ENCODE measurements at places on chromosomes 5 and 9. TPM values are rescaled to one million over a fixed set of nuclear protein-coding genes. Genes with fewer than 3 reads are reported as not detected.

ZNF354B gene
- total RNA-seq, result 20.0 TPM

ARAP3 gene
- total RNA-seq, result 0.44 TPM

DNA sequence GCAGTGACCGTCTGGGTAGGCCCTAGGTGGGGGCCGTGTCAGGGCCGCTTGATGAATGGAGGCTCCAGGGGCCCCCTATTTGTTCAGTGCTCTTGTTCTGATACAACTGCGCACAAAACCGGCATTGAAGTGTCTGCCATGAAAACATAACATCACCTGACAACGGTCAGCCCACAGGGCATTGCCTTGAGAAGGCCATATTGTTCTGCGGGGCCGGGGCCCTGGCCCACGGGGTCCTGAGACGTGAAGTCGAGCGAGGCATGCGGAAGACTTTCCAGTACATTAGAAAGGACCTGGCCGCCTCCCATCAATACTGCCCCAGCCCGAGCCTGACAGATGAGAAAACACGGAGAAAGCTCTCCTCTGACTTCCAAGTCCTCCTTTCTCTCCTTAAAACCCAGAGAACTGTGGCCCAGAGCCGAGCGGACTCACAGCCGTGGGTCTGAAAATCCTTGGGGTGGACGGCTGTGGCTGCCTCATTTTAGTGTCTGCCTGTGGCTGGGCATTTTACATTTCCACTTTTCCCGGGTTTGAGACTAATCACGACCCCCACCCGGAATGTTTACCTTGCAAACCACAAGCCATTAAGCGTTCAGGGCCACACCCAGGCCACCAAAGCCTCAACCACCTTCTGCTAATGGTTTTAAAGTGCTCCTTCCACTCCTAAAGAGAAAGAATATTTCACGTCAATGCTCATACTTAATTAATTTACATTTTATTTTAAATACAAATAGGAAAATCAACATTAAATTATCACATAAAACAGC lies 391.0 kb upstream of the IRX2 start:
- DNase-seq, result no peak

GRCh38 chr9:135883410-135884089 lies 23.8 kb downstream of the CAMSAP1 start:
- DNase-seq, result no peak

NUTM2F gene
- total RNA-seq, result not detected

GRCh38 chr5:62371409-62371808 lies 32.3 kb downstream of the DIMT1 start:
- no peak for DNase-seq

SPATA31A3 gene
- total RNA-seq, result not detected

SOX30 gene
- 0.47 TPM for total RNA-seq

CCL21 gene
- not detected for total RNA-seq

DNA sequence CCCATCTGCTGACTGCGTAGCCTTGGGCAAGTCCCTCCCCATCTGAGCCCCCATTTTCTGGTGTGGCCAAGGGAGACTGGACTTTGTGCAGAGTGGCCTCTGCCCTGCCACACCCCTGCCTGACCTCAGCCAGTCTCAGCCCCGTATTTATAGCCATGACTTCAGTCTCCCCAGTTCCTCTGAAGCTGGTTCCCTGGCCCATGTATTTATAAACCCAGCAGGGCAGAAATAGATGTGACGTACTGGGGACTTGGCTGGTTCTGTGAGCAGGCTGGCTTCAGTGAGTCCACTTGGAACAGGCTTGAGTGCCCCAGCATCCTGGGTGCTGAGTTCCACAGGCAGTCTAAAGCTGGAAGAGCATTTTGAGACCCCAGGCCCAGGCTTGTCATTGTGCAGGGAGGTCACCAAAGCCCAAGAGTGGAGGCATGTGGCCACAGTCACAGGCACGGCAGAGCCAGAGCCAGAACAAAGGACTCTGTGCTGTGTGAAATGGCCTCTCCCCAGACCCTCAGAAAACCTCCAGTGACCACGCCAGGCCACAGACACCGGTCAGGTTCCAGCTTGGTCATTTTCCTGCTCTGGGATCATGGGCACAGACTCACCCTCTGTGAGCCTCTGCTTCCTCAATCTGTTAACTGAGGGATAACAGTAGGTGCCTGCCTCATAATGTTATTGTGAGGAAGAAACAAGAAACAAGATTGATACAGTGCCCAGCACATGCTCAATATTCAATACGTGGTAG lies 30.4 kb upstream of the SYNPO start:
- DNase-seq, result no peak

PCDHB7 gene
- total RNA-seq, result not detected

GRCh38 chr5:157965040-157965678 lies 106.2 kb upstream of the CLINT1 start:
- no peak for DNase-seq

DNA sequence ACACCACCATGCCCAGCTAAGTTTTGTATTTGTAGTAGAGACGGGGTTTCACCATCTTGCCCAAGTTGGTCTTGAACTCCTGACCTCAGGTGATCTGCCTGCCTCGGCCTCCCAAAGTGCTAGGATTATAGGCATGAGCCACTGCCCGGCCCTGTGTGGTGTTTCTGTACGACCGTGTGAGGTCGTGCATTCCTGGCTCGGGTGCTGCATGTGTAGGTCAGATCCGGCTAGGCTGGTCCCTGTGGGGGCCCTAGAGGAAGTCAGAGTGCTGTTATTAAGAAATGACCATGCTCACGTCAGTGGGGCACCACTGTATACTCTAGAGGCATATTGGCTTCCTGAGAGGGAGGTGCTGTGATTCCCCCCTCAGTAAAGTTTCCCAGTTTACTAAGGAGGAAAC lies 13.7 kb downstream of the WNK2 start:
- DNase-seq, result no peak

FBXW11 gene
- 52.7 TPM for total RNA-seq

IFNA21 gene
- total RNA-seq, result not detected

LIFR gene
- not detected for total RNA-seq

DNA sequence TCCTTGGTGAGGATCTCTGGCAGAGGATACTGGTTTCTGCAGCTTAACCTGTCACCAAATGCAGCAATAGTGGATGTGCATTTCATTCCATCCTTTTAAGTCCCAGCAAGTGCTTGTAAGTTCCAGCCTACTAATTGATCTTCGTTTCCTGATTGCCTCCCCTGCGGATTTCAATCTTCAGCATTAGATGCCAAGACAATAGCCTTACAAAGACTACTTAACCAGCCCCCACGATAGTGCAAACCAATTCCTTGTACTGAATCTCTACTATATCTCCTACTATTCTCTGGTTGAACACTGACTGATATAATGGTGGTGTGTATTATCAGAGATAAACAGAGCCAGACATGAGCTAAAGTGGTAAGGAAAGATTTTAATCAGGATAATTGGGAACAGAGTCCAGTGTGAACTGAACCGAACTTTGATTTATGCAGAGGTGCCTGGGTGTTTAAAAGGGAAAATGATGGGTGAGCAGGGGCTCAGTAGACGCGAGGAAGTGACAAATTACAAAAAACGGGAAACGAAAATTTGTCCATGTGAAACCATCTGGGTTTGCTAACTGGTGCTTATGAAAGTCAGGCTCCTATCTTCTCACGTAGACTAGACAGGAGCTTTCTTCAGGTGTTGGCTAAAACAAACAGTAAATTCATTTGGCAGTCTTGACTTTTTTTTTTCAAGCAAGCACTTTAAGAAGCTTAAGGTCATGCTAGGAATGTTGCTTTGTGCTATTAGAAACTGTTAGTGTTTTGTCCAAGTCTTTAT lies 106.9 kb upstream of the ST8SIA4 start:
- no peak for DNase-seq

- DNase-seq, result no peak
Observed at GRCh38 chr5:119354537-119355243, 1.1 kb upstream of the TNFAIP8 start.

FKTN gene
- 16.8 TPM for total RNA-seq

GRCh38 chr5:33939556-33940262 lies 3.5 kb downstream of the RXFP3 start:
- no peak for DNase-seq

DNA sequence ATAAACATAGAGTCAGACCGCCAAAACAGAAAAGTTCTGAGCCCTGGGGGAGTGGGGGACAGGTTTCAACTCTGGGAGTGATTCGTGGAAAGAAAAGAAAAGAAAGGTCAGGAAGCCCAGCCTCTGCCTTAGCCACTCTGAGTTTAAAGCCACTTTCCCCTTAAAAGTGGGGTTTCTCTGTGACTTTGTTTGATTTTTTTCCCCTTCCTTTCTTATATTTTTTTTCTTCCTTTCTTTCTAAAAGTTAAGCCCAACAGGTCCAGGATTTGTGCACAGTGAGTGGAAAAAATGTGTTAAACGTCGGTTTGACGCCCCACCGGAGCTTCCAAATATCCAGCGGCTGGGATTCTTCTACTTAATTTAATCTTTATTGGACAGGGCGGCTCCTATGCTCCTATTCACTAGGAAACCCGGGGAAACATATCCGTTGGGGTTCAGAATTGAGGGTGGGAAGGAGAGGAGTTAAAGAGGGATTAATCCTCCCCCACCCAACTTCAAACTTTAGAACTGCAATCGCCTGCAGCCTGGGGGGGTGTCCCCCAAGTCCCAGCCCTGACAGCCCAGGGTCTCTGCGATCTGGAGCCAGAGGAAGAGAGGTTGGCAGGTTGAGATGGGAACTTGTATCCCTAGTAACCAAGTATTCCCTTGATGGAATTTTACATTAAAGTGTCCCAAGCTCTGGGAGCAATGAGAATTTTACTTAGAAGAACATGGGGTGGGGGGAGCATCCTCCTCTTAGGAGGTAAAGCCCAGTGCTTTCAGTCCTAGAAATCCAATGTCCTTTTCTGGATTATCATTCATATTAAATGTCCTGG lies 6.3 kb downstream of the NR2F1-AS1 start:
- no peak for DNase-seq

GRCh38 chr5:110651507-110651906 lies 75.0 kb downstream of the TMEM232 start:
- no peak for DNase-seq

HSD17B3 gene
- not detected for total RNA-seq

NR6A1 gene
- total RNA-seq, result 3.1 TPM
